MCF 10A (cell line): ENCODE measurements at places on chromosomes 3 and 15. TPM values are rescaled to one million over a fixed set of nuclear protein-coding genes. Genes with fewer than 3 reads are reported as not detected.

Gene RBPMS2
- total RNA-seq, result 0.16 and 0.17 TPM in 2 replicates

Gene TNFSF10
- total RNA-seq, result 0.25 and 0.54 TPM in 2 replicates

DNA sequence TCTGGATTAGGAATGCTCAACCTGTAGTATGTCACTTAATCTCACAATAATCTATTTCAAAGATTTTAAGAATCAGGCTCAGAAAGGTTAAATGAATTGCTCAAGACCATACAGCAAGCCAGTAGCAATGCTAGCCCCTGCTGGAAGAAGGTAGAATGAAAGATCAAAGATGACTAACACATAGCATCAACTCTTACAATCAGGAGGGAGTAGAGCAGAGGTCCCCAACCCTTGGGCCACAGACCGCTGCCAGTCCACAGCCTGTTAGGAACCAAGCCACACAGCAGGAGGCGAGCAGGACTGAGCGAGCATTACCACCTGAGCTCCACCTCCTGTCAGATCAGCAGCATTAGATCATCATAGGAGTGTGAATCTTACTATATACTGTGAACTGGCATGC, 15.5 kb upstream of the GATM start:
- peak; percentile 26 for DNase-seq
- no peak overlapping the region for H3K4me3 ChIP-seq
- peaks cover 32% of the 10 kb centered on the region for H3K27me3 ChIP-seq
- H3K4me1 ChIP-seq, result no peaks in the 10 kb centered on the region

Gene SNX22
- total RNA-seq, result 0.16 and 0.25 TPM in 2 replicates

DNA sequence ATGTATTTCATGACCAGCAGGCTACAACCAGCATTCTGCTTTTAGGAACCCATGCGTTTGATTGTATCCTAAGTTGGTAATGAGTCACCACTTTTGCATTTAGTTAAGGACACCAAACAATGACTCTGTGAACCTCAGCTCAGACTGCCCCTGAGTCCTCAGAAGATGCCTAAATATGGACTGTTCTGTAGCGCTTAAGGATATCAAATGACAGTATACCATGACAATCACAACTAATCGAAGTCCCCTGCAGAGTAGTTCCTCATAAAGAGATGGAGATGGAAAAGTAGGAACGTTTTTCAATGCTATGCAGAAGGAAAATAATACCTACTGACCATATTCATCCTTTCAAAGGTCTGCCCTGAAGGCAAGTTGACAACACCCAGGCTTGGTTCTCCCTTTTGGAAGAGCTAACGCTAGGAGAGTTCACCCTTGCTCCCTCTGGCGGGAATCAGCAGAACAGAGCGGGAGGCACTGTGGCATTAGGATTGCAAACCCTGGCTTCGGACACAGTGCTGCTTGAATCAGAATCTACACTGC, 508.6 kb downstream of the FHIT start:
- peak; percentile 65 for DNase-seq
- no peaks in the 10 kb centered on the region for H3K27me3 ChIP-seq
- H3K27ac ChIP-seq, result no peak overlapping the region
- peaks cover 6% of the 10 kb centered on the region for H3K4me1 ChIP-seq

DNA sequence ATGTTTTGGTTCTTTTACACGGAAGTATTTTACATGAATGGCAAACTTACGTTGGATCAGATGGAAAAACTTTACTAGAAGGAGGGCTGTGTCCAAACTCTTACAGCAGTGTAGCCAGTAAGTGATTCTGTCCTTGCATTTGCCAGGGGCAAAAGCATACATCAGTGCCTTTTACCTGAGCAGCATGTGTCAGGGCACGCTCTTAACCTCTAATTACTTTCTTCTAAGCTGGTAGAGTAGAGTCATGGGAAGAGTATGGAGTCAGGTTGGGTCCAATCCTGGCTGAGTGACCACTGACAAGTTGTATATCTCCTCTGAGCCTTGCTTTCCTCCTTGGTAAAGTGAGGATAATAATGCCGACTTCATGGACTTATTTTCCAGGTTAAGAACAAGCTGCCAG, 47.1 kb downstream of the RYR3 start:
- peaks cover 25% of the 10 kb centered on the region for H3K27me3 ChIP-seq
- H3K36me3 ChIP-seq, result no peaks in the 10 kb centered on the region
- H3K4me3 ChIP-seq, result no peak overlapping the region
- DNase-seq, result no peak
- H3K4me1 ChIP-seq, result no peaks in the 10 kb centered on the region
- H3K27ac ChIP-seq, result no peak overlapping the region

DNA sequence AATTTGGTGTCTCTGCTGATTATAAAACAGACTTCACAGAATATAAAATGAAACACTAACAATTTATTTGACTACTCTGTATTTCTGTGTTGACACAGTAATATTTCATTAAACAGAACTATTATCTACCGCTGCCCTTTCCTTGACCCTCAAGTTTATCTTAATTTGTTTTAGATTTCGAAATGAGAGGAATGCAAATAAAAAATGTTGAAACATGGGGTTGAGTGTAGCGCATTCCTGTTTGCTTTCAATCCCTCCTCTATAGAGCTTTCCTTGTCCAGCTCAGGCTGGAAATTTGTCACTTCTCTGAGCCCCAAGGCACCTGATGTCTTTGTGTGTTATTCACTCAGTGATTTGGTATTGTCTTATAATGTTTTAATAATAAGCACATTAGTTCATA, 550.2 kb downstream of the ZBBX start:
- no peak overlapping the region for H3K4me3 ChIP-seq
- H3K36me3 ChIP-seq, result no peaks in the 10 kb centered on the region
- no peaks in the 10 kb centered on the region for H3K4me1 ChIP-seq
- DNase-seq, result peak; percentile 21
- no peaks in the 10 kb centered on the region for H3K27me3 ChIP-seq

- H3K36me3 ChIP-seq, result no peaks in the 10 kb centered on the region
- no peaks in the 10 kb centered on the region for H3K27me3 ChIP-seq
- no peak overlapping the region for H3K4me3 ChIP-seq
- DNase-seq, result no peak
Observed at GRCh38 chr3:75242012-75242735, 422.0 kb upstream of the FRG2C start.

DNA sequence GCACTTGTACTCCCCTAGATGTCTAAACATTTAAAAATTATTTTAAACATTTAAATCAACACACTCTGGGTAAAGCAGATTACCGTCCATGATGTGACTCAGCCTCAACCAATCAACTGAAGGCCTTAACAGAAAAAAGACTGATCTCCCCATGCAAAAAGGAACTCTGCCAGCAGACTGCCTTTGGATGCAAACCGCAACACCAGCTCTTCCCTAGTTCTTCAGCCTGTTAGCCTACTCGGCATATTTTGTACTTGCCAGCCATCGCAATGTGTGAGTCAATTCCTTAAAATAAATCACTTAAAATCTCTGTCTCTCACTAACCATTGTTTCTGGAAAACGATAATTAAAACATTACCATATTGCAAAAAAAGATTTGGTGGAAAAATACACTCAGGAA, 375.9 kb downstream of the RSL24D1 start:
- no peak overlapping the region for H3K27ac ChIP-seq
- no peaks in the 10 kb centered on the region for H3K4me1 ChIP-seq
- no peaks in the 10 kb centered on the region for H3K27me3 ChIP-seq
- no peaks in the 10 kb centered on the region for H3K36me3 ChIP-seq
- no peak for DNase-seq

- peaks cover 5% of the 10 kb centered on the region for H3K36me3 ChIP-seq
- no peak for DNase-seq
- H3K4me3 ChIP-seq, result no peak overlapping the region
- H3K27ac ChIP-seq, result no peak overlapping the region
- no peaks in the 10 kb centered on the region for H3K27me3 ChIP-seq
Observed at GRCh38 chr3:73549051-73549600, 75.6 kb downstream of the PDZRN3 start.

Gene FOXB1
- total RNA-seq, result not detected in 2 replicates

Gene CYP1A2
- not detected in 2 replicates for total RNA-seq

- H3K36me3 ChIP-seq, result no peaks in the 10 kb centered on the region
- DNase-seq, result no peak
- no peaks in the 10 kb centered on the region for H3K27me3 ChIP-seq
- H3K27ac ChIP-seq, result no peak overlapping the region
- peak overlapping the region; percentile 90 for H3K4me3 ChIP-seq
- no peaks in the 10 kb centered on the region for H3K4me1 ChIP-seq
Observed at GRCh38 chr3:172476347-172476746, 28.1 kb upstream of the GHSR start.

- no peak for DNase-seq
- H3K4me3 ChIP-seq, result no peak overlapping the region
- H3K4me1 ChIP-seq, result no peaks in the 10 kb centered on the region
- no peaks in the 10 kb centered on the region for H3K36me3 ChIP-seq
Observed at GRCh38 chr3:60698117-60698516, 553.1 kb downstream of the FHIT start.

DNA sequence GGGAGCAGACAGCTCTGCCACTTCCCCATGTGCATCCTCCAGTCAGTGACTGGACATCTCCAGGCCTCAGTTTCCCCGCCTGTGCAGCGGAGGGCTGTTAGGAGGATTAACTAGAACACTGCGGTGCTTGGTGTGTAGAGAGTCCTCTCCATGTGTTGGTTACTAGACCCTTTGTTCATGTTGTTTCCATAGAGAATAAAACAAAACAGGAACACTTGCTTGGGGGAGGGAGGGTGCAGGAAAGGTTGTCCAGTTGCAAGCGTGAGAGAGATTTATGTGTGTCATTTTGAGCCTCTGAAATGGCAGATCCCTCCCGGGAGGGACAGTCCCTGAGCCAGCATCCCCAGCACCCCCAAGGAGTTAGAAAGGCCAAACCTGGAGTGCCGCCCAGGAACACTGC, 184.0 kb upstream of the LYSMD4 start:
- no peaks in the 10 kb centered on the region for H3K36me3 ChIP-seq
- no peak overlapping the region for H3K4me3 ChIP-seq
- no peak for DNase-seq
- peaks cover 51% of the 10 kb centered on the region for H3K27me3 ChIP-seq
- no peak overlapping the region for H3K27ac ChIP-seq

Gene SPTSSB
- total RNA-seq, result not detected in 2 replicates

DNA sequence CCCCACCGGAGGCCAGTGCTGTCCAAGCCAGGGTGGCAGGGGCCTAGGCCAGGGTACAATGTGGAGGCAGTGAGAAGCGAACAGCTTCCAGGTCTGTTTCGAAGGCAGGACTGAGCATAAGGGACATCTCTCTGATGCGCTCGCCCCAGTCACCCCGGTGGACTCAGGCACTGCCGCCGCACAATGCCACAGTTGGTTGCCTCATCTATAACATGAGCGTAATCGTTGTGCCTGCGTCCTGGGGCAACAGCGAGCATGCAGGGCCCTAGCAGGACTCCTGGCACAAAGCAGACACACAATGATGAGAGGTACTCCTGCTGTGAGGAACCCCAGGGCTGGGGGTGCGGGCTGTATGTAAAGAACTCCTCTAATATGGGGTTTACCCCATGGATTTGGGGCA, 14.1 kb downstream of the HRH1 start:
- no peak overlapping the region for H3K4me3 ChIP-seq
- peaks cover 6% of the 10 kb centered on the region for H3K36me3 ChIP-seq
- no peaks in the 10 kb centered on the region for H3K27me3 ChIP-seq
- no peak for DNase-seq

GRCh38 chr3:51891242-51892039, 11.7 kb downstream of the IQCF1 start:
- H3K27me3 ChIP-seq, result peaks cover 23% of the 10 kb centered on the region
- H3K4me1 ChIP-seq, result no peaks in the 10 kb centered on the region
- no peaks in the 10 kb centered on the region for H3K36me3 ChIP-seq
- DNase-seq, result no peak
- no peak overlapping the region for H3K4me3 ChIP-seq

Gene AP4E1
- total RNA-seq, result 25.5 and 28.2 TPM in 2 replicates

DNA sequence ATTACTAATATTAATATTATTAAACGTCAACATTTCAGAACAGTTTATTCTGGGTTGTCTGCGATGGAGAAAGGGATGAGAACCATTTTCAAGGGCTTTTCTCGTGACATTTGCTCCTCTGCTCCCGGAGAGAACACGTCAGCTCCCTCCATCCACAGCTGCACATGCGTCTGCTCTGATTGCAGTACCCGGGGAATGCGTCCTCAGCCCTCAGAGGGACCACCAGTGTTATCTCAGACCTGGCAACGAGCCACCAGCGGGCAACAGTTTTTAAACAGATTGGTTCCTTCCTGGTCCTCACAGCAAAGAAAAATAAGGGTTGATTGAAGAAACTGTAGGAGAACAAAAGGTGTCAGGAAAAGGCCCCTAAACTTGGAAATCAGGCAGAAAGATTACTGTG, 202.2 kb upstream of the ADAMTS9 start:
- no peaks in the 10 kb centered on the region for H3K27me3 ChIP-seq
- no peak for DNase-seq
- no peak overlapping the region for H3K4me3 ChIP-seq
- H3K36me3 ChIP-seq, result no peaks in the 10 kb centered on the region
- no peaks in the 10 kb centered on the region for H3K4me1 ChIP-seq
- no peak overlapping the region for H3K27ac ChIP-seq

GRCh38 chr15:51883271-51883837, 53.9 kb downstream of the TMOD3 start:
- peaks cover 30% of the 10 kb centered on the region for H3K4me1 ChIP-seq
- peaks cover 38% of the 10 kb centered on the region for H3K36me3 ChIP-seq
- H3K27ac ChIP-seq, result no peak overlapping the region

DNA sequence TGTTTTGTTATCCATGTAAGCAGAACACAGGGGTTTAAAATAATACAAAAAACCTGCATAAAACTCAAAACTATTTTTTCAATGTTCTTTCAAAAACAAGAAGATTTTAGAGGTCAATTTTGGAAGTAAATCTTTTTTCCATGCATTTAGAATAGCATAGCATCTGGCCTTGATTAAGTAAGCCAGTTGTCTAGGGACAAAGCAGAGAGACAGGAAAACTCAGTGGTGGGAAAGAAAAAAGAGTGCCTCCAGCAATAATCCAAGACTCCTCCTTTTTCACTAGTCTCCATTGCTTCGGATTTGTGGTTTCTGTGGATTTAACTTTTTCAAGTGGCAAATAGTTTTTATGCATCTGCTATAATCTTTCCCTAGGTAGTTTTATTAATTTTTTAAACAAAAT, 88.9 kb downstream of the SUCNR1 start:
- no peak for DNase-seq
- H3K27me3 ChIP-seq, result no peaks in the 10 kb centered on the region
- H3K4me3 ChIP-seq, result no peak overlapping the region
- H3K27ac ChIP-seq, result no peak overlapping the region
- no peaks in the 10 kb centered on the region for H3K36me3 ChIP-seq
- H3K4me1 ChIP-seq, result no peaks in the 10 kb centered on the region

Gene SHF
- 0.34 and 0.44 TPM in 2 replicates for total RNA-seq

DNA sequence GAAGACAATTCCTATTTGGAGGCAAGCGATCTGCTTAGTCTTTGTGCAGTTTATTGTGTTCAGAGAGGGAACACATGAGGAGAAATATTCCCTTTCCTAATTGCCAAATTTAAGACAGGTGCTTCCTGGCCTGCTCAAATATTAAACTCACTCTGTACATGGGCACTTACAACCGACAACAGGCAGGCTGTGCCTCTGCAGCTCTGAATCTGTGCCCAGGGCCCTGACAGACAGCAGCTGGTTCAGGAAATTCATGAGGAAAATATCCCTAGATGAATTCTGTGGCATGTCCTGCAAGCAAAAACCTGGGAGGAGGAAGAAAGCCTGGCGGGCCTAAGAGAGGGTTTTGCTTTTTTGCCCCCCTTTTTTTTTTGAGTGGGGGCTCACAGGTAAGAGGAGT, 169.3 kb upstream of the TRIM42 start:
- no peaks in the 10 kb centered on the region for H3K4me1 ChIP-seq
- no peak overlapping the region for H3K4me3 ChIP-seq
- no peaks in the 10 kb centered on the region for H3K27me3 ChIP-seq
- no peaks in the 10 kb centered on the region for H3K36me3 ChIP-seq
- no peak overlapping the region for H3K27ac ChIP-seq

GRCh38 chr15:51647128-51647562, 24.6 kb upstream of the DMXL2 start:
- H3K27me3 ChIP-seq, result peaks cover 11% of the 10 kb centered on the region
- peaks cover 6% of the 10 kb centered on the region for H3K4me1 ChIP-seq
- no peak overlapping the region for H3K27ac ChIP-seq
- H3K36me3 ChIP-seq, result no peaks in the 10 kb centered on the region
- no peak overlapping the region for H3K4me3 ChIP-seq

Gene ITPKA
- 13.5 and 23.4 TPM in 2 replicates for total RNA-seq
